NCI-H774 (cell line): ENCODE measurements at places on chromosomes 7 and 10.

GRCh38 chr10:97867220-97867800 is 17.7 kb downstream of the GOLGA7B start:
- DNase-seq, result no peak

DNA sequence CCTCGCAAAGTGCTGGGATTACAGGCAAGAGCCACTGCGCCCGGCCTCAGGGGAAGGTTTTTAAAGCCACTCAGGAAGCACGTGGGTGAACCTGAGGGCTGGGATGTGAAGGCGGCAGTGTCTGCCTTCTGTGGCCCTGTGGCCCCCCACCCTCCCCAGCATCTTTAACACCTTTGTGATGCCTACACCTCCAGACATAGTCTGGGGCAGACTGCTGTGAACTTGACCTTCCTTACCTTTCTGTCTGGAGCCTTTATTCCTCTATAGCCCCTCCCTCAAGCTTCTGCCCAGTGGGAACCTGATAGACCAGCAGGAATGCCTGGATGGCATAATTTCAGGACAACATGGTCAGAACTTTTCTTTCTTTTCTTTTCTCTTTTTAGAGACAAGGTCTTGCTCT is 550.2 kb downstream of the GALNT17 start:
- DNase-seq, result no peak

- no peak for DNase-seq
Observed at GRCh38 chr7:28224675-28225074, 44.1 kb upstream of the JAZF1 start.

GRCh38 chr7:95636140-95636940 is 40.0 kb upstream of the PDK4 start:
- no peak for DNase-seq

DNA sequence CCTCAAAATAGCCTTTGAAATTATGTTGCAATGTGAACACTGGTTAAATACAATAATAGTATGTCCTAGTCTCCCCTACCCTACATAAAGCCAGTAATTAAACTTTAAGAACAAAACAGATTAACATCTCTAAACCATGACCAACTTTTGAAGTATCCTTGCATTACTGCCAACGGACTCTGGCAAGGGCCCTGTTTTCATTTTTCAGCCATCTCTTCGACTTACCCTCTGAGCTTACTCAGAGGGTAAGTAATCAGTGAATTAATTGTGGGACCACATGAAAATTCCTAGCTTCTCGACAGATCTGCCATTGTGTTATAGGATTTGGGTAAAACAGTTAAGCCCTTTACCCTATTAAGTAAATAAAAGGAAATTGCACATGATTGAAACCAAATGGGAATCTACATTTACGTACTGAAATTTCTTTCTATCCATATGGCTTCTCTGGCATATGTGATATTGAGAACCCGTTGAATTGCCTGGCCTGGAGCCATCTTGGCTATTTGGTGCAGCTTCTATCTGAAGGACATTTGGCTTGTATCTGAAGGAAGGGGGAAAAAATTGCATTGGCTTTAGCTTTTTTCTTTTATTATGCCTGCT is 39.6 kb downstream of the DYNC1I1 start:
- DNase-seq, result no peak

DNA sequence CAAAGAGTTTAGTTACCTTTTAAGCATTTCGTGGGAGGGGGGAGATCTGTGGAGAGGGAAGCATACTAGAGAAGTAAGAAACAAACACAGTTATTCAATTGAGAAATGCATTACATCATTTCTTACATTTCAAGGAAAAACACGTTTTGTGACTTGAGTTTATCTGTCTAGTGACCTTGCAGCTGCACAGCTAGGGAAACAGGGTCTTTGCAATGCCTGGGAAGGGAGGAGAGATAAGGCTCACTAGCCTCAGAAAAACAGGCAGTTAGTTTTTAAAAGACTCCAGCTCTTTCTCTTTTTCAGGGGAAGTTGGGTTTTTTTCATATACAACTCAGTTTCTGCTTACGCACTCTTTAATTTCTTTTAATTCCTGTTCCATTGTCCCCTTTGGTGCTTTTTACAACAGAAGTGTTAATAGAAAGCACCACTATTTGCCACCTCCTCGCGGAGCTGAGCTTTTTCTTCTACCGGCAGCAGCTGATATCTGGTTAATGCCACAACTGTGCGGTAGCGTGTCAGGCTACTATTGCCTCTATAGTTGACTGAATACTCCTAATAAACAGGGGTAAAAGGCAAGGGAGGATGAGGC is 5.6 kb downstream of the CYP3A43 start:
- DNase-seq, result no peak

DNA sequence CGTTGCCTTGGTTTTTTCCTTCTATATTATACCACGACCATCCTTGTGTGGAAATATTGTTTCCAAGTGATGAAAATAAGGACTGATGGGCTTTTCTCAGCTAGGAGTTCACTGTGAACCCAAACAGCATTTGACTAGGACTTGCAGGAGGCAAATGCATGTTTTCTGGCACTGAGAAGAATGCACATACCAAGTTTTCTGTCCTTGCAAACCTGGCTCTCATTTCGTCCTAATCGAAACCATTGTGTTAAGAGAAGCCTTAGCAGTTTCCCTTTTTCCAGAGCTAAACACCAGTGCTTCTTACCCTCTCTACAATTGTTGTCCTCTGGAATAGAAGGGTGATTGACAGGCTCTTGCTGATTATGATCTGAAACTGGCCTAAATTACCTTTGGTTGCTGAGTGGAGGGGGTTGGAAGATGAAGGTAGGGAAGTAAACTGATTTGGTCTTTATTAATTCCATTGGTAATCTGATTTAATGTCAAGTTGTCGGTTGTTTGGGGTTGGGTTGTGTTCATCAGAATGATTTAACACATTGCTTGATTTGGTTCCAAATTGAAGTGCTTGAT is 33.1 kb upstream of the ELMO1 start:
- DNase-seq, result no peak

DNA sequence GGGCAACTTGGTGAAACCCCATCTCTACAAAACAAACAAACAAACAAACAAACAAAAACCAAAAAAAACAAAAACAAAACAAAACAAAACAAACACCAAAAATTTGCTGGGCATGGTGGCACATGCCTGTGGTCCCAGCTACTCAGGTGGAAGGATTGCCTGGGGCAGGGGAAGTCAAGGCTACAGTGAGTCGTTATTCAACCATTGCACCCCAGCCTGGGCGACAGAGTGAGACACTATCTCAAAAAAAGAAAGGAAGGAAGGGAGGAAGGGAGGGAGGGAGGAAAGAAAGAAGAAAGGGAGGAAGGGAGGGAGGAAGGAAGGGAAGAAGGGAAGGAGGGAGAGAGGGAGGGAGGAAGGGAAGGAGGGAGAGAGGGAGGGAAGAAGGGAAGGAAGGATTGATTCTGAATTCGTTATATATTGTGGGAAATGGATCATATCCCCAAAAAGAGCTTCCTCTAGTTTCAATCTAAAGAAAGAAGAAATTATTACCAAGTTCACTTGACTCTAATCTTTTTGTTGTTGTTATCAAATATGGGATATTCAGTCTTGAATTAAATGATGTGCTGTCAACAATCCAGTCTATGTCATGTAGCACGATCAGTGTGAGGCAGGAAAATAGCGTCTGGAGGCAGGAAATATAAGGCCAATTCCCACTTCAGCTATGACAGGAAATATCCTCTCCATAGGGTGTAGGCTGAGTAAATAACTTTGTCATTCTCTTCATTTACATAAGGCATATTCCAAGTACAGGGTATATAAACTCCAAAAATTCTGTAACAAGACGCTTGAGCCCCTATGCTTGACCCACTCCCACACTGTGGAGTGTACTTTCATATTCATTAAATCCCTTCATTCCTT is 26.2 kb upstream of the TRIM24 start:
- no peak for DNase-seq
